ENCODE measurements at places on chromosomes 3 and 15.

GRCh38 chr3:130661140-130661891 is 85.3 kb downstream of the PIK3R4 start:
- no peak for DNase-seq

- no peak for DNase-seq
Observed at GRCh38 chr3:135987661-135988060, 22.1 kb downstream of the PPP2R3A start.

GRCh38 chr15:49379996-49380395 is 43.0 kb upstream of the FGF7 start:
- DNase-seq: no peak

GRCh38 chr15:96272427-96272826 is 58.1 kb upstream of the NR2F2 start:
- DNase-seq: no peak

GRCh38 chr3:65497846-65498245 is 540.9 kb downstream of the MAGI1 start:
- DNase-seq: no peak

GRCh38 chr15:43483297-43484128 is 9.4 kb downstream of the TP53BP1 start:
- no peak for DNase-seq

DNA sequence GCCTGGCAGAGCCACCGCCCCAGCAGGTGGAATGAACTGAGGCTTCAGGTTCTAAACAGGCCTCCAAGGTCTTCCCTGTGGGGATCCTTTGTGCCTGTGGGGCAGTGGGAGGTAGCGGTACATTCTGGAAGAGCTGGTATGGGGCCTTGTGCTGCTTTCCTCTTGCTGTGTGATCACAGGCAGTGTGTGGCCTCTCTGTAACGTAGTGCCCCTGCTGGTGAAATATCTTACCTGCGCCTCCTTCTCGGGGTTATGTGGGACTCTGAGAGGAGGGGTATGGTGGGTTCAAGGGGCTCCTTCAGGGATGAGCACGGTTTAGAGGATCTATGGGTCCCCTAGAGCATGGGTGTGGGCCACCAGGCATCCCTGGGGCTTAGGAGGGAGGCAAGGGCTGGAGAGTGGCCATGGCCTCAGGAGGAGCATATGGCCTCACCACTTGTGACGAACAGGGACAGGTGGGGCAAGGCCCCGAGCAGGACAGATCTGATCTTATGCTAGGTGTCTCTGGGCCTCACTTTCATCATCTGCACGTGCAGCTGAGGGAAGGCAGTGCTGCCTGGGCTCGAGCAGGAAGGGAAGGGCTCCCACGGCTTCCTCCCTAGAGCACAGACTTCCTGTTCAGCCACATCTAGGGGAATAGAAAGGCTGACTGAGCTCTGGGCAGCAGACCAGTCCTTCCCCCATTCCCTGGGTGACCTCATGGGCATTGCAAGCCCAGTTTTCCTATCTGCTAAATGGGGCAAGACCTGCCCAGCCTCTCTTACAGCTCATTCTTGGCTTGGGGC is 1.9 kb upstream of the ALS2CL start:
- peak; percentile 26 for DNase-seq

- DNase-seq: no peak
Observed at GRCh38 chr3:147384210-147385058, 21.9 kb downstream of the ZIC4 start.
